ENCODE measurements at places on chromosomes 3 and 15. TPM values are rescaled to one million over a fixed set of nuclear protein-coding genes. Genes with fewer than 3 reads are reported as not detected.

MAN2A2 gene
- total RNA-seq, result 136 TPM

GCSAM gene
- 2.3 TPM for total RNA-seq

ZNF501 gene
- 1.9 TPM for total RNA-seq

LCTL gene
- total RNA-seq, result not detected

NOX5 gene
- total RNA-seq, result 0.02 TPM

CHRNA3 gene
- total RNA-seq, result not detected

GPR87 gene
- 0.20 TPM for total RNA-seq

PRC1 gene
- 139 TPM for total RNA-seq

SLCO3A1 gene
- 50.3 TPM for total RNA-seq

ASB7 gene
- total RNA-seq, result 20.0 TPM

TEX9 gene
- total RNA-seq, result 0.77 TPM

GUCA1C gene
- total RNA-seq, result not detected

FGF12 gene
- total RNA-seq, result not detected

ASB14 gene
- not detected for total RNA-seq

PRICKLE2 gene
- not detected for total RNA-seq

TRPM1 gene
- not detected for total RNA-seq

CLDN16 gene
- total RNA-seq, result not detected

PPP2R3A gene
- total RNA-seq, result not detected

CCDC54 gene
- not detected for total RNA-seq

CX3CR1 gene
- 2.1 TPM for total RNA-seq

P2RY14 gene
- total RNA-seq, result 0.57 TPM

TMEM266 gene
- not detected for total RNA-seq

PLCB2 gene
- total RNA-seq, result 192 TPM

TGFBR2 gene
- total RNA-seq, result 43.6 TPM

COLQ gene
- total RNA-seq, result 3.9 TPM

AHSG gene
- not detected for total RNA-seq

RGMA gene
- not detected for total RNA-seq

TNFAIP8L3 gene
- total RNA-seq, result 0.18 TPM

ST3GAL6 gene
- not detected for total RNA-seq
